ENCODE measurements at places on chromosomes 7 and 10. TPM values are rescaled to one million over a fixed set of nuclear protein-coding genes. Genes with fewer than 3 reads are reported as not detected.

Gene COL13A1
- total RNA-seq: 2.0 TPM

Gene DYDC2
- total RNA-seq: 0.14 TPM

Gene UPK3B
- 2.6 TPM for total RNA-seq

Gene GIMAP1
- not detected for total RNA-seq

Gene CPA5
- 0.25 TPM for total RNA-seq

Gene OPN1SW
- not detected for total RNA-seq

Gene MYH16
- total RNA-seq: 1.3 TPM

Gene ZNF117
- total RNA-seq: 0.92 TPM

Gene PARD3
- 69.5 TPM for total RNA-seq

Gene ELN
- not detected for total RNA-seq

Gene KIF11
- 34.1 TPM for total RNA-seq

GRCh38 chr7:142745091-142745635, 4.1 kb upstream of the PRSS1 start:
- no peak for DNase-seq

- DNase-seq: no peak
Measured at GRCh38 chr7:44621750-44622103, 15.3 kb downstream of the OGDH start.

DNA sequence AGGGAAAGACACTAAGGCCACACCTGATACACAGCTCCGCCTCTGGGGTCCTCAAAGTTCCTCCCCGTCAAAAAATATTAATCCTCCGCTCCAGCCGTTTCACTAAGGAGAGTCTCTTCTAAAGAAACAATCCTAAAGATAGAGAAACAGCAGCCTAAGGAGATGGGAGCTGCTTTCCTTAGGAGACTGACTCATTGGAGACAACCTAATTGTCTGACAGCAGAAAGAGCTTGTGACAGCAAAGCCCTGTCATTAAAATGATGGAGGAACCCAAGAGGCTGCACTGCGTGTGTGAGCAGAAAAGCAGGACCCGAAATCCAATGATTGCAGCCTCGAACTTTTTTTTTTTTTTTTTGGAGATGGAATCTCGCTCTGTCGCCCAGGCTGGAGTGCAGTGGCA, 44.0 kb upstream of the TNRC18 start:
- DNase-seq: no peak

- no peak for DNase-seq
Measured at GRCh38 chr10:27145937-27146336, 8.2 kb downstream of the YME1L1 start.

DNA sequence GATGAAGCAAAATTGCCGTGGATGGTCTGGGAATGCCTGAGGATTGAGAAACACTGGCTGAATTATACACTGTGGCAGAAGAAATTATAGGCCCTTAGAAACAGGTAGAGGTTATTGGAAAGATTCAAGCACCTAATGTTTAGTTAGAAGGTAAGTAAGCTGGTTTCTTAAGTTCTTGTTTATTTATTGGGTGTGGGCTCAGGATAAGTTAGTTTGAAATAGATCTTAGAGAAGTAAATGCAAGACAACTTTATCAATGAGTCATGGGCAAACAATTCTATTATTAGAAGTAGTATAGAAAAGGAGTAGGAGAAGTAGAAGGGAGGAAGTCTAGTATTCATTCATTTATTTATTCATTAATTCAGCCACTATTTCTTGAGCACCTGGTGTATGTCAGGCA, 96.5 kb downstream of the KAT6B start:
- DNase-seq: no peak

DNA sequence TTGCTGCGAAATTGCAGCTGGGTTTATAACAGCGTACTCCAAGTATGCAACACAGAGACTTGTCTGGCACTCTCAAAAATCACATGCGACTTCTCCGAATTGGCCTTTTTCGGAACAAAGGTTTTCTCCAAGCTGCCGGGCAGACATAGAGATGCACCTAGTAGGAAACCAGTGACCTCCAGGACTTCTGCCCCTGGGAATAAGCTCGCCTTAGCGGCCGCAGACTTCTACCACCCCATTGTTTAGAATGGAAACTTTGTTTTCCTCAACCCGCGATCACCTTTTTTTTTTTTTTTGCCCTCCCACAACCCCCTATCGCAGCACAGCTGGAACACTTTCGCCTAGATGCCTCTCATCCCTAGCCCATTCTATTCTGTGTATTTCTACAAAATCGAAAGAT, 4.9 kb upstream of the HOXA10 start:
- no peak for DNase-seq

GRCh38 chr10:120005207-120006201, 113.0 kb downstream of the SEC23IP start:
- DNase-seq: no peak

GRCh38 chr10:32033171-32033570, 23.1 kb downstream of the KIF5B start:
- no peak for DNase-seq

- DNase-seq: peak; percentile 73
Measured at GRCh38 chr10:70615784-70616522, 13.4 kb upstream of the PRF1 start.

DNA sequence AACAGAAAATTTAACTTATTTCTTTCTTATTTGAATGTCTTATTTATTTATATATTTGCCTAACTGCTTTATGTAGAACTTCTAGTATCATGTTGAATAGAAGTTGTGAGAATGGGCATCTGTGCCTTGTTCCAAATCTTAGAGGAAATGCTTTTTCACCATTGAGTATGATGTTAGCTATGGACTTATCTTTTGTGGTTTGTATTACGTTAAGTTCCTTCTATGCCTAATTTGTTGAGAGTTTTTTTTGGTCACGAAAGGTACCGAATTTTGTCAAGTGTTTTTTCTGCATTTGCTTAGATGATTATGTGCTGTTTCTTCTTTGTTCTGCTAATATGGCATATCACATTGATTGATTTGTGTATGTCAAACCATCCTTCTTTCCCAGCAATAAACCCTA, 161.0 kb upstream of the TRIM24 start:
- DNase-seq: no peak

GRCh38 chr7:132458729-132459128, 117.5 kb downstream of the PLXNA4 start:
- DNase-seq: no peak

GRCh38 chr10:62073429-62073828, 171.9 kb downstream of the ARID5B start:
- no peak for DNase-seq

DNA sequence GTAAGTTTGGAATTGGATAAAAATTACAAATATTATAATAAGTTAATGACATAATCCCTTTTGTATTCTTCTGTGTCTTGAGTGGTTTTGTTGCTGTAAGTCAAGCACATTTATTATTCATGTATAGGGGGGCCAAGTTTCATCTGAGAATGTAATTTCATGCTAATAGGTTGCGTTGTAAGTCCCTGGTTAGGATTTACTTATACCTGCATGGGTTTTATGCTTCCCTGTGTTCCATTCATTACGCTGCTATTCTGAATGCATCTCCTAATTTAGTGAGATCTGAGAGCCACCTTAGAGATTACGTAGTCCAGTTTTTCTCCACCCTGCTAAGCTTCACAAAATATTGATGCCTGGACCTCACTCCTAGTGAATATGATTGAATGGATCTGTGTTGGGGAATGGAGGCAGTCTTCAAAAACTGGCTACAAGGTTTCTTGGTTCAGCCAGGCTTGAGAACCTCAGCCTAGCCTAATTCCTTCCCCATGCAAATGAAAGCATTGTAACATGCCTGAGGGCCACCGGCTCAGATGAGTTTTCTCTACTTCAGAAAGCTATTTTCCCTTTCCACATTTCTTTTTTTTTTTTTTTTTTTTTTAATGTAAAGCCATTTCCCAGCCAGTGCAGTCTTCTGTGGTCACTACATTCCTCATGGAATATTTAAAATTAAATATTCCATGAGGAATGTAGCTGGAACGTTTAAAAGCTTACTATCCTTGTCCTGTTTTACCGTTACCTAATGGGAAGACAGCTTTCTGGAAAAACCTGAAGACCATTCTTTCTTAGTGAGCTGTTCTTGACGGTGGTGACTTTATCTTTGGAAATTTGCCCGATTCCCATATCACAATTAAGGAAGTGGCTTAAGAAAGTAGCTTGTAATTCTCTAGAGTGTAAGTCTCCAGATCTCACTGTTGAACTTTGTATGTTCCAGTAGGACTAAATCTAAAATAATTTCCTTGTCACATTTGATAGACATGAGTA, 16.0 kb downstream of the PAPSS2 start:
- peak; percentile 89 for DNase-seq

DNA sequence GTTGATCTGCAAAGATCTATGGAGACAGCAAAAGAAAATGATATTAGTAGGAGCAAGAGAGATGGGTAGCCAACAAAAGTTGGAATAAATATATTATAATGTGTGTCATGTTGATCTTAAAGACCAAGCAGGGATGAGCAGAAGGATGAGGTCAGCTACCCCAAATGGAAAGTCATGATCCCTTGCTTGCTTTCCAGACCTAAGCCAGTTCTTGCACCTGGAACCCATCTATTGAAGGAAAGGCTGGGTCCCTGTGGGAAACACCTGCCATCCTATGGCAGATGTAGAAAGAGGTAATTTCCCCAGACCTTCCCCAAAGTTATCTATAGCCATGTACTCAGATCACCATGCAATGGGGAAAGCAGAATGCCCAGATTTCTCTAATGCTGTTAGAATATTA, 52.5 kb downstream of the LYZL2 start:
- no peak for DNase-seq

DNA sequence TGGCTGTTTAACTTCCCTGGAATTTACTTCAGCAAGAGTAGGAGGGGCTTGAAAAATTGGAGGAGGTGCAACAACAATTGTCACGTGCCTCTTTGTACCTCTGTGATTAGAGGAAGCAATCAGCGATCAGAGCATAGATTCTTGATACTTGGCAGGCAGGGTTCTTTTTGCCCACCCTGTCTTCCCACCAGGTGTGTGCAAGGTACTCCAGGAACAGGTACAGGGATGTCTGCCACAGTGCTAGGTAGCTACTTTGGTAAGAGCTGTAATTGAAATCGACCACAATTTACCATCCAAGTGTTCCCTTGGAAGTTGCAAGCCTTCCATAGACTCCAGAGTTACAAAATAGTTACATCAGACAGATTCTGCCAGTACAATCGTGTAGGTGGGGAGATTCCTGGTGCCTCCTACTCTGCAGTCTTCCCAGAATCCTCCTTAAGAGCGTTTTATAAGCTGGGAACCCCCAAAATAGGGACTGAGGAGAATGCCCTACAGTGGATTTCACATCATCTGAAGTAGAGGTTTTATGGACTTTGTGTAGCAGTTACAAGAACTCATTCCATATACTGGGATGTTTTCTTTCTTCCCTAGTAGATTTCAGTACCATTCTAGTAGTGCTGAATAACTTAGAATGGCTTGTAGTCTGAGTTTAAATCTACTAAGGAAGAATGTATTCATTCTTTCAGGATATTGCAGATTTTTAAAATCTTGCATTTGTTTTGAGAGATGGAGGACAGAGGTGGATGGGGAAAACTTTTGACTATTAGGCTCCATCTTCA, 101.9 kb downstream of the EXOC4 start:
- no peak for DNase-seq

DNA sequence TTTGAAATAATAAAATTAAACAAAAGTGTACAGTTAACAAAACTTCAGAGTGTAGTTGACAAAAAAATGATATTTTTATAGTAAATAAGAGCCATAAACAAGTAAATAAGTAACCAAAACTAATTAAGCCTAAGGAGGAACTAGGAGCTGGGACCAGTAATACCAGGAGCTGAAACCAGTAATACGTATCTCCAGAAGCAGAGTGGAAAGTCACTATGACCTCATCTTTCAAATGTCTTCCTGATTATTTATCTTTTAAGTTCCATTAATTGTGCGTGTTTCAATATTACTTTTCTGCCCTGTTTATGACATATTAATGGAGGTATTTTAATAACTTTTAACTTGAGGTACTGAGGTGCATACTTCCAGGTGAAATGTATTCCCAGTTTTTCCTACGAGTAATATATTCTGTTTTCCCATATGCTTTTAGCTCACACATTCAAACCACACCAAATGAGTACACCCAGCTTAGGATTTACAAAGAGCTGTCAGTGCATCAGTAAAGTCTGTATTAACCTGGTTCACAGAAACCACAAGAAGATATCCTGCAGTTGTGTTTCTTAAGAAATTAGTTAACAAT, 283.7 kb upstream of the HGF start:
- DNase-seq: no peak

DNA sequence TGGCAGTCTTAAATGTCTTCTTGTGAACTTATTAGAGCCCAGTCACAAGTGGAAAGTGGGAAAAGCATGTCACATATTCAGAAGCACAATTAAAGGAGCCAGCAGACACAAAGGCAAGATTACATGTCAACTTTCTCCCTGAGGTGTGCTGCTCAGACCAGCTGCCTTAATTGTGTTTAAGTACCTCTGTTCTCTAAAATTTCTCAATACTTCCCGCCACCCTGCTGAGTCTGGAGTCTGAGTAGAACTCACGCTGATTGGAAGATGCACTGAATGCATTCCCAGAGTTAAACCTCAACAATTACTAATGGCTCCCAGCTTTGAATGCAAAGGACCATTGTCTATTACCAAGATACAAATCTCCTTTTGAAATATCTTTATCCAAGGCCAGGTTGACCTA, 166.4 kb upstream of the COBL start:
- DNase-seq: no peak

GRCh38 chr10:92011560-92012214, 88.1 kb downstream of the BTAF1 start:
- peak; percentile 57 for DNase-seq

GRCh38 chr7:80767654-80768053, 129.2 kb downstream of the CD36 start:
- no peak for DNase-seq

- DNase-seq: no peak
Measured at GRCh38 chr10:30055226-30055662, 4.1 kb downstream of the JCAD start.

DNA sequence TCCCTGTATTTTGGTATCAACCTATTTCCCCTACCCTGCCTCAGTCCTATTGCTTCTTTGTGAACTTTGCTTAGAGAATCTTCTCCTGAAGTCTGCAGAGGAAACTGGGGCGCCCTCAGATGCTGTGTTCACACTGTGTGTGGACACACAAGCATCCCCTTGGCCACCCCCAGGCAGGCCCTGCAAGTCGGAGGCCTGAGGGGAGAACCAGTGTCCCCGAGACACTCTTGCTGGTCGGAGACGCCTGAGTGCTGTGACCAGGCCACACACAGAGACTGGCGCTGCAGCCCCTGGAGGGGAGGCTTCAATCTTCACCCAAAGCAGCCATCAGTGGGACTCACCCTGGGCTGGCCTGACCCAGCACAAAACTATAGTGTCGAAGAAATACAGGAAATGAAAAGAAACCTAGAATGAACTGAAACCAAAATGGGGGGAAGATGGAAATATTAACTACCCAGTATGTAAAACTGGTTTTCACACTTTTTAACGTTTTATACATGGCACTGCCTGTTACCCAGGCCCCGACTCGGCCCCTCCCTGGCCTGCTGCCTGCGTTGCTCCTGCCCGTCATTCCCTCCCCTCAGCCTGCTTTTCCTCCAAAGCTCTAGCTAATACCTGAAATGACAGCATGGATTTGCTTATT, 48.4 kb upstream of the FAM20C start:
- no peak for DNase-seq

GRCh38 chr10:59126261-59126660, 50.2 kb upstream of the PHYHIPL start:
- DNase-seq: no peak
